NCI-H226 (cell line): ENCODE measurements at places on chromosomes 11 and 22.
A peak's percentile ranks its signal among the peaks of the same experiment; 100 is the strongest.

DNA sequence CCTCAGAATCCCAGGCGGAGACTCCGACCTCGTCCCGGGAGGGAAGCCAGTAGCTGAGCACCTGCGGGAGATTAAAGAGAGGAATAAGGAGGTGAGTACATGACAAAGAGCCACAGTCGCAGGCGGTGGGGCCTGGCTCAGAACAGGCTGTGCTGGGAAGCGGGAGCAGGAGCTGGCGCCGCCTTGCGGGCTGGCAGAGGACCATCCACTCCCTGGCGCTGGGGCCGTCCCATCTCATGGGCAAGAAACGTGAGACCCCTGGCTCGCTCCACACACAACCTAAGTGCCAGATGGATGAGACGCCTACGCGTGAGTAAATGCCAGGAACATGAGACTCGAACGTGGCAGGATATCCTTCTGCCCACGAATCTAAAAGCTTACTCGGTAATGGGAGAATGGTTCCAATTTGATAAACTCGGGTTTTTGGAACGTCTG is 6.3 kb downstream of the CEND1 start:
- DNase-seq, result peak; percentile 40

- DNase-seq, result no peak
Observed at GRCh38 chr22:21447694-21448402, 19.3 kb upstream of the TMEM191C start.

- no peak for DNase-seq
Observed at GRCh38 chr11:3614742-3615171, 27.0 kb downstream of the ART5 start.

DNA sequence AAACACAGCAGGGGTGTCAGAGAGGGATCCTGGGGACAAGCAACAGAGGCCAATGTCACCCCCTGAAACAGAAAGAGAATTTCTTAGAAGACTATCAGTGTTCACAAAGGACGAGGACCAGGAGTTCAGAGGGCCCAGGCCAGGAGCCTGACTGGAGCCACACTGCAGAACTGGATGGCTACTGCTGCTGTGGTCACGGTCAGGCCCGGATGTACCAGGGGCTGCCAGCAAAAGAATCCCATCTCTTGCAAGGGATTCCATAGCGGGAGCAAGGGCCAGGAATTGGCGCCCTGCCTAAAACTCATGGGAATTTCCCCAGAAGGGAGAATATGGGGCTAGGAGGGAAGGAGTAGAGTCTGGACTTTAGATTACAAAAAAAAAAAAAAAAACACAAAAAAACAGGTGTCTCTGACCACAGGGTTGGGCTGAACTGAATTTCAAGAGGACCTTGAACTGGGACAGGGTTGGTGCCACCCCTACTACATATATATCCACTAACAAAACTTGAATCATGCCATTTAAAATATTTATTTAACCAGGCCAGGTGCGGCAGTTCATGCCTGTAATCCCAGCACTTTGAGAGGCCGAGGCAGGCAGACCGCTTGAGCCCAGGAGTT is 15.7 kb upstream of the KCTD14 start:
- DNase-seq, result peak; percentile 80

GRCh38 chr11:64000026-64000739 is 13.9 kb downstream of the OTUB1 start:
- DNase-seq, result no peak

DNA sequence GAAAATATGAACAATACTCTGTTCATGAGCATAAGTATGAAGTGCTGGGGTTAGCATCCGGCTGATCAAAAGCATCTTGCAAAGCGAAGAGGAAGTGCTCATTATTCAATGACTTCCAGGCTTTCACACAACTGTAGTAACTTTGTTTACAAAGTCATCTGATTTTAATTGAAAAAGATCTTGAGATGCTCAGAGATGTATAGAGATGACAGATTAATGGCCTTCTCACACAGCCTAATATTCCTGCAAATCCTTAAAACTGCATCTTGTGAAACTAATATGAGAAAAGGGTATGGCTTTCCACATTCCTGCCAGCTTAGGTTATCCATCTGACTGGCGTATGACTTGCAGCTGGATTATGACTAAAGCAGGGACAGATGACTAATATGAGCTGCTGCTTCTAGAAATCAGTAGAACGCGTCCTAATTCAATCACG is 125.4 kb downstream of the CASP12 start:
- DNase-seq, result peak; percentile 84
